ENCODE measurements at places on chromosomes 7 and 10. TPM values are rescaled to one million over a fixed set of nuclear protein-coding genes. Genes with fewer than 3 reads are reported as not detected.

- DNase-seq = no peak
Observed at GRCh38 chr10:13412894-13413293, 64.8 kb upstream of the SEPHS1 start.

- DNase-seq = no peak
Observed at GRCh38 chr7:71616217-71616616, 484.3 kb downstream of the GALNT17 start.

GRCh38 chr10:33115738-33116719 lies 158.0 kb upstream of the ITGB1 start:
- DNase-seq = no peak

GRCh38 chr7:132309102-132309805 lies 267.0 kb downstream of the PLXNA4 start:
- no peak for DNase-seq

DNA sequence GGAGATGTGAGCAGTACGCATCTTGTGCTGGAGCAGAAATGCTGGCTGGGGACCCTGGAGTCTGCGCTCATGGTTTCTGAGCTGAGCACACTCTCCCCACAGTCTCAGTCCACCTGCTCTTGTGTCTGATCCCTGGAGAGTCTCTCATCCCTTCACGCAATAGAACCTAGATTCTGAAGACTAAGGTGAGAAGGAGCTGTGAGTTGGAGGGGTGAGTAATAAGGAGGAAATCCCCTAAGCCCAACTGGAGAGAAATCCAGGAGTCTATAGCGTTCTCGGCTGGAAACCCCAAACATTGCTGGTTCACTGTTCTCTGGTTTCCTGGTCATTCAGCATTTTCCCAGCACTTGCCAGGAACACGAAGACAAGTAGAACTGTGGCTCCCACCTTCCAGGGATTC lies 68.3 kb upstream of the SMNDC1 start:
- DNase-seq = no peak

DNA sequence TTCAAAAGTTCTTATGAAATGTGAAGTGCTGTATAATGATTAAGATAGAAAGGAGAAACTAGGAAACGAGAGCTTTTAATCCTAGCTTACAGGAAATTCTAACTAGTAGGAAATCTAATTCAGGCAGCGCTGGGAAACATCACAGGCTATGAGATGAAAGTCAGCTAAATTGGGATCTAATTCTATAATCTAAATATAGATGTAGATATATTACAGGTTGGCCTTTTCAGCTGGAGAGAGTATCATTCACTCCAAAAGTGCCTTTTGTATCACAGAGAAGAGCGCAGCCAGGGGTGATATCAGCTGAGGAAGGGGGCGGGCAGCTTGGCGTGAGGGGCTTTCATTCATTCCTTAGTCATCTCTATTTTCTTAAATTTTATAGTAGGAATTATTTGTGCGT lies 157.0 kb downstream of the CUX1 start:
- no peak for DNase-seq

DNA sequence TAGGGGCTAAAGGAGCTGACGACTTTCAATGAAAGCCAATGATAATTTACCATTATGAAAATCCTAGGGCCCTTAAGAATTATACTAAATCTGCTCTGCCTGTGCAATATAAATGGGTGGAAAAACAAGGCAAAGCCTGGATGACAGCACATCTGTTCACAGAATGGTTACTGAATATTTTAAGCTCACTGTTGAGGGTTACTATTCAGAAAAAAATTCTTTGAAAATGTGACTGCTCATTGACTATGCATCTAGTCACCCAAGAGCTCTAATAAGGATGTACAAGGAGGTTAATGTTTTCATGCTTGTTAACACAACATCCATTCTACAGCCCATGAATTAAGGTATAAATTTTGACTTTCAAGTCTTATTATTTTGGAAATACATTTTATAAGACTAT lies 8.9 kb downstream of the DKK1 start:
- no peak for DNase-seq

- no peak for DNase-seq
Observed at GRCh38 chr7:90842430-90842788, 246.3 kb downstream of the CDK14 start.

DNA sequence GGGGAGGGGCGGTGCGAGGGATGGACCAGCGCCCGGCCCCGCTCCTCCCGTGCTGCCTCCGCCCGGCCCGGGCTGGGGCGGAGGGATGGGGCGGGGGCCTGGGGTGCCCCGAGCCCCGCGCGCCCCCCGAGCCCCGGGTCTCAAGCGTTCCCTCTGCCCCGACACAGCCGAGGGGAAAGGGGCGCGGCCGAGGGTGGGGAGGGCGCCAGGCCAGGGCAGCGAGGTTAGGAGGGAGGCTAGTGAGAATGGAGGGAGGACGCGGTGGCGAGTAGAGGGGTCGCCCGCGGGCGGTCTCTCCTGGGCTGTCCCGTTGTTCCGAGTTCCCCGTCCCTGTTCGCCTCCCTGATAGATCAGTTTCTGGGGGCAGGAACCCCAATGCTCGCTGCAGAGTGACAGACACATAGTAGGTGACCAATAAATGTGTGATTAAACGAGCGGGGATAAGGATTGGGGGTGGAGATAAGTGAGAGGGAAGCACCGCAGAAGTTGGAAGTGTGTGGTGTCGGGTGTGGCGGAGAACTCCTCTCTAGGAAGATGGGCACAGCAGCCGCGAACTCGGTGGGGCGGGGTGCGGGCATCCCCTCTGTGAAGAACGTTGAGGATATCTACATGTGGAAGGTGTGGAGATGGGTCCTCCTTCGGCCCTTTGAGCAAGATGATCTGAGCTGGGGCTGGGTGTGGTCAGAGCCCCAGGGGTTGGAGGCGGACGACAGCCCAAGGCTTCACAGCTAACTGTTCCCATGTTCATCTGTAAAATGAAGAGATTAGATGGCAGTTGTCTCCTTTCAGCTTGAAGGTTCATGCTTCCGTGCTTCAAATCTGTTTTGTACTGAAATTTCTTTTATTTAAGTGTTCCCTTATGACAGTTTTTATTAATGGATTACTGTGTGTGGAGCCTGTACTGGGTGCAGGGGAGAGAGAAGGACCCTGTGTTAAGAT lies 580 bp downstream of the ZNF775 start:
- DNase-seq = no peak

GRCh38 chr7:102211590-102212550 lies 74.8 kb upstream of the SH2B2 start:
- DNase-seq = no peak

DNA sequence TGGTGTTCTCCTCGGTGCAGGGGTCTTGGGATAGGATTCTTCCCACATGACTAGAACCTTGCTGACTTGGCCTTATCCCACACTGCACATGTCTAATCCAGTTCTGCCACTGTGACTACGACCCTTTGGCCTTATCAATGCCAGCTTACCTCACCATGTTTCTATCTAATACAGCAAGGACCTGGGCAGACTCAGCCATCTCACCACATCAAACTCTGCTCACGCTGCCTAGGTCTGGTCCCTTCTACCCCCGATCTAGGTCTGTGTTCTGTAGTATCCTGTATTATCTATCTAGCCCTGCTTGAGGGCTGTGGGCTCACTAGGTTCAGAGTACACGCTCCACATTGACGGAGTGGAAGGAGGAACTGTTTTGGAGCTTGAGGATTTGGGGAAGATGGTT lies 282.4 kb downstream of the HPSE2 start:
- DNase-seq = no peak

GRCh38 chr7:127782654-127783559 lies 130.9 kb downstream of the SND1 start:
- DNase-seq = no peak

GRCh38 chr10:129958629-129959543 lies 5.2 kb downstream of the EBF3 start:
- DNase-seq = peak; percentile 49

- DNase-seq = no peak
Observed at GRCh38 chr10:36872702-36873393, 252.6 kb upstream of the ANKRD30A start.

DNA sequence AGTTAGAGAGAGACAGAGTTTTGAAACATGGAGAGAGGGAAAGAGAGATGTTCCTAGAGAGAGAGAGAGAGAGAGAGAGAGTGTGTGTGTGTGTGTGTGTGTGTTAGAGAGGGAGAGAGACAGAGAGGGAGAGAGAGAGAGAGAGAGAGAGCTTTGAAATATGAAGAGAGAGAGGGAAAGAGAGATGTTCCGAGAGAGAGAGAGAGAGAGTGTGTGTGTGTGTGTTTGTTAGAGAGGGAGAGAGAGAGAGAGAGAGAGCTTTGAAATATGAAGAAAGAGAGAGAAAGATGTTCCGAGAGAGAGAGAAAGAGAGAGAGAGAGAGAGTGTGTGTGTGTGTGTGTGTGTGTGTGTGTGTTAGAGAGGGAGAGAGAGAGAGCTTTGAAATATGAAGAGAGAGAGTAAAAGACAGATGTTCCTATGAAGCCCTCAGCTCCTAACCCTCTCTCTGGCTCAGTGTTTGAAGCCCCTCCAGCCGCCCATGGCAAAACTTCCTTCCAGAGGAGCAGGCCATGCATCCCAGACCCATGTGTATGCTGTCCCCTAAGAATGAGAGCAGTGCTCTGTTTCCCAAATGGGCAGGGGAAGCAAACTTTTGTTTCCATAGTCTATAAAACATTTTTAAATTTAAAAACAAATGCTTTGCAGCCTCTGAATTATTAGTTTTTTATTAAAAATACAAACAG lies 130.9 kb downstream of the KCNMA1 start:
- no peak for DNase-seq

DNA sequence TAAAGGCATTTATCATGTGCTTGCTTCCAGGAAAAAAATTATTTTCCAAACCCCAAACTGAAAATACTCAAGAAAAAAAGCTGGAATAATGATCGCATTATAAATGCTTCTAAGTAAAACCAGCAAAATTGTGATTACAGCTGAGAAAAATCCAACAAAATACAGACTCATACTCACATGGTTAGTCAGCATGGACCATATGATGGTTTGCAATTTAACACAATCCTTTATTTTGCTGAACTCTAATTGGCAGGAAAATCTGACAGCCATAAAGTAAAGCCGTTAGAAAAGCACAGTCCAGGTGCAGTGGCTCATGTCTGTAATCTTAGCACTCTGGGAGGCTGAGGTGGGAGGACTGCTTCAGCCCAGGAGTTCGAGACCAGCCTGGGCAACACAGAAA lies 59.6 kb downstream of the BRI3 start:
- no peak for DNase-seq

- no peak for DNase-seq
Observed at GRCh38 chr7:21959387-21959776, 13.7 kb upstream of the CDCA7L start.

GRCh38 chr7:81478664-81479063 lies 291.2 kb downstream of the HGF start:
- no peak for DNase-seq

- no peak for DNase-seq
Observed at GRCh38 chr7:140390034-140390433, 8.3 kb downstream of the SLC37A3 start.

GRCh38 chr10:30866896-30867295 lies 164.8 kb downstream of the ZNF438 start:
- no peak for DNase-seq

DNA sequence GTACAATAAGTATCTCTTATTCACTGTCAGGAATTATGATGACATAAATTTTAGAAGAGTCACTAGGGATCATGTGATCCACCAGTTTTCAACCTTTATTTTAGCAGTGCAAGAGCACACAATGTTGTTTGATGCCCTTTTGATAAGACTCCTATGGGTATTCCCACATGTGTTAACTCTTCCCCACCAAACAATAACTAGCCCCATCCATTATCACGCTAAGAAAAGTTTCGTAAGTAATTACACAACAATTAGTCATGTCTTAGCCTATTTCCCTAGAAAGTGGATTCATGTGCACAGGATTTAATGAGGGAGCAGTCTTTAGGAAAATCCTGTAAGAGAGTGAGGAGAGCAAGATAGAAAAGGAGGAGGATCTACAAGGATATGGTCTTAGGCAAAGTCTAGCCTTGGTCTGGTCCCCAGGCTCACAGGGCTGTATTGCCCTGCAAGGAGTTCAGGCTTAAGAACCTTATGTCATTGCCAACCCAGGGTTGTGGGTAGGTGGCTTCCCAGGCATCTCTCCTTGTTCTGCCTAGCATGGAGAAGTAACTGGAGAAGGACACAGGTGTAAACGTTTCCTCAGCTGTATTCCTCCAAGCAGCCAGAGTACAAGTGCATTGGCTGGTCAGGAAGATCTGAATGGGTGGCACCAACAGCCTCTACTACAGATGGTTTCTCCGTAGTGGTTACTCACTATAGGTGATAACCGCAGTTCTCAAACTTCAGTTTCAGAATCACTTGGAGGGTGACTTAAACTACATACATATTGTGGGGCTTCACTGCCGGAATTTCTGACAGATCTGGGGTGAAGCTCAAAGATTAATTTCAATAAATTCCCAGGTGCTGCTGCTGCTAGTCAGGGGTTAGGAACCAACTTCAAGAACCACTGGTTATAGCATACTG lies 574.5 kb downstream of the SUGCT start:
- no peak for DNase-seq

DNA sequence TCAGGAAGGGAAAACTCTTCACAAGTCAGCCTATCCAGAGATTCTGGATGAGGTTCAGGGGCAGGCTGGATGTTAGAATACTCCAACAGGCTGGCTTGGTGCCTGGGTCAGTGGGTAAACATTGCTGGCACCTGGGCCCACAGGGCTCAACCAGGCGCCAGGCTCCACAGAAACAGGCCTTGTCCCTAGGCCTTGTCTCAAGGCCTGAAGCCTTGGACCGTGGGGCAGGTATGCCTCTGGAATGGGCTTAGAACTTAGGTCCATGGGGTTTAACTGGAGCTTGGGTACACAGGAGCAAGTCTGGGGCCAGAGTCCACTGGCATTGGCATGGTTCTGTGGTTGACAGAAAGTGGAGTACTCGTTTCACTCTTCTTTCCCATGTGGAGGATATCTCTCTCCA lies 263.0 kb upstream of the ETV1 start:
- DNase-seq = no peak

GRCh38 chr10:9921544-9921943 lies 1096.1 kb upstream of the CELF2 start:
- no peak for DNase-seq

DNA sequence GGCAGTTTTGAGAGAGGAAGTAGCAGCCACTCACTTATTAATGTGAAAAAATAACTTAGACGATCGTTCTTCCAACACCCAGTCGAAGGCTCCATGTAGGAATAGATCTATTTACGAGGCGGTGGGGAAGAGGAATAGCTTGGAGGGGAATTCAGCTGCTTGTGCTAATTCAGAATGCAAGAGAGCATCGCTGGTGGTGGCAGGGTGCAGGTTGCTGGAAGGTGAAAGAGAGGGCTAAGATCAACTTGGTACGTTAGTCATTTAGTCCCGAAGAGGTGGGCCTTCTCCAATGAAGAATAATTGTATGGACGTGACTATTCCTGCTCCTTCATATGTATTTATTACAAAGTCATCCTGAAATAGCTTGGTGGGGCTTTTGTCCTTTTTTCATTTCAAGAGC lies 98.5 kb downstream of the SEC23IP start:
- no peak for DNase-seq

- DNase-seq = no peak
Observed at GRCh38 chr7:31098642-31099360, 46.7 kb downstream of the ADCYAP1R1 start.

Gene FRMPD2
- total RNA-seq = 0.11 TPM

Gene SUN3
- not detected for total RNA-seq

Gene TFEC
- total RNA-seq = 1.2 TPM

Gene MRC1
- 27.0 TPM for total RNA-seq

Gene MYH16
- not detected for total RNA-seq

Gene CRPPA
- total RNA-seq = 8.7 TPM

Gene ITPRID1
- not detected for total RNA-seq

Gene HGF
- total RNA-seq = 1.6 TPM

Gene SLC39A12
- total RNA-seq = not detected

Gene KAZALD1
- 5.0 TPM for total RNA-seq

Gene ANKRD30A
- total RNA-seq = not detected

Gene OR13A1
- total RNA-seq = not detected

Gene SRGN
- total RNA-seq = 37.5 TPM
